A549 treated with DMSO at 1 μM for 4 hours (cell line): ENCODE measurements at places on chromosomes 2 and 18. TPM values are rescaled to one million over a fixed set of nuclear protein-coding genes. Genes with fewer than 3 reads are reported as not detected.

Gene RGPD4
- 0.02 to 0.08 TPM (median 0.05 TPM) in 4 of 5 replicates, not detected in the other for total RNA-seq

Gene RPRM
- total RNA-seq, result not detected in 5 replicates

Gene CIDEA
- not detected in 5 replicates for total RNA-seq

Gene ANKRD30B
- not detected in 5 replicates for total RNA-seq

Gene C1GALT1C1L
- 1.7 to 2.3 TPM (median 2.1 TPM) in 5 replicates for total RNA-seq

Gene RNF125
- total RNA-seq, result 0.24 to 0.53 TPM (median 0.35 TPM) in 5 replicates

Gene HOXD8
- total RNA-seq, result 4.8 to 5.9 TPM (median 5.5 TPM) in 5 replicates

Gene C2orf80
- total RNA-seq, result not detected in 5 replicates

Gene UPP2
- total RNA-seq, result not detected in 5 replicates

Gene TIGD1
- 4.7 to 5.9 TPM (median 5.4 TPM) in 5 replicates for total RNA-seq

Gene TMEM37
- total RNA-seq, result 1.6 to 2.0 TPM (median 1.9 TPM) in 5 replicates
